Pancreas (tissue), 10 donors: ENCODE measurements at places on chromosomes 13 and 19.
A peak's percentile ranks its signal among the peaks of the same experiment; 100 is the strongest.

DNA sequence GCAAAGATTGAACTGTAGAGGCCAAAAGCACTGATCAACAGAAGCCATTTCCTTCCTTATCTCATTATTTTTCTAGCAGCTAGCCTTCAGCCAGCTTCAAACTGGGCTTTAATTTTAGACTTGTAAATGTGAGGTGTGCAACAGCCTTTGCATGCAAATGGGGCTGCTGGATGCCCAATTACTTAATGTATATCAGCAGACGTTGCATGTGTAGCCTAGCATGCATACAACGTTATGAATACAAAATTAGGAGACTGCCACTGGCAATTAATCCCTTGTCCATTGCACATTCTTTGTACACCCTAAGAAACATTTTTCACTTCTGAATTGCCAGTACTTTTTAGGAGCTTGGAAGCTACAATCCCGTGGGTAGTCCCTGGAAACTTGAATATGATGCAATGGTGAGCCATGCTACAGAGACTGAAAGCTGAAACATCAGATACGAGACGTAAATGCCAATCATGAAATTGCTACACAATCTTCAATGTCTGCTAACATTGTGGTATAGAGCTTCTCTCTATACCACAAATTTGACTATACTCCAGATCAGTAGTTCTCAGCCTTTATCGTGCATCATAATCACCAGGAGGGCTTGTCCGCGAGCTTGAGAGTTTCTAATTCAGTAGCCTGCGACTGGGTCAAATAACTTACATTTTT is 20.2 kb downstream of the EPSTI1 start:
- no peak for DNase-seq

DNA sequence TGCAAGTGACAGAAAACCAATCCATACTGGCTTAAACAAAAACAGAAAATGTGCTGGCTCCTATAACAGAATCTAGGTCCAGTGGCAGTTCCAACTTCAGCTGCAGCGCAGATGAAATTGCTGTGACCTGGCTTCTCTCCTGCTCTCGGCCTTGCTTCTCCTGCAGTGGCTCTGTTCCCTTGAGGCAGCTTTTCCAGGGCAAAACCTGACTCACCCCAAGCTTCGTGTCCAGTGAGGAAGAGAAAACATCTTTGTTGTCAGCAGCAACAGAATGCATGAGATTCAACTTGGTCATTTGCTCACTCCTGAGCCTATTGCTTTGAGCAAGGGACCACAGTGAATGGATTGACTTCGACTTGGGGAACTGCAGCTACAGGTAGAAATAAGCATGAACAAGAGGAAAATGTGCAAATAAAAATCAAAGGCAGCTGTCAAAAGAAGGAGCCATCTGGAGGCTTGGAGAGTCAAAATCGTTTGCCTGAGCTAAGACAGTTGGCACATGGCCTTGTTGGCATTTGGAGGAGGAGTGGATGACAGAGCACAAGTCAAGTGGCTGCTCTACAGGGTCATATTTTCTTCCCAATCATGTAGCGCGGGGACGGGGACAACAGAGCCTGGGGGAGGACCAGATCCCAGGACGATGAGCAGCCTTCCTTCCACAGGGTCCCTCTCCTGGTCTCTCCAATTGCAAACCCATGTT is 523.4 kb downstream of the FGF9 start:
- no peak for DNase-seq

GRCh38 chr13:96294930-96295881 is 205.3 kb downstream of the HS6ST3 start:
- no peak for DNase-seq

- no peak for DNase-seq
These were observed 66.8 kb downstream of the TBC1D4 start for GRCh38 chr13:75415171-75415570.

GRCh38 chr13:76836311-76836710 is 49.9 kb downstream of the KCTD12 start:
- no peak for DNase-seq

- no peak for DNase-seq
These were observed 25.5 kb upstream of the TSC22D1 start for GRCh38 chr13:44601586-44601985.

GRCh38 chr13:113493315-113493951 is 2.9 kb upstream of the DCUN1D2 start:
- no peak for DNase-seq

DNA sequence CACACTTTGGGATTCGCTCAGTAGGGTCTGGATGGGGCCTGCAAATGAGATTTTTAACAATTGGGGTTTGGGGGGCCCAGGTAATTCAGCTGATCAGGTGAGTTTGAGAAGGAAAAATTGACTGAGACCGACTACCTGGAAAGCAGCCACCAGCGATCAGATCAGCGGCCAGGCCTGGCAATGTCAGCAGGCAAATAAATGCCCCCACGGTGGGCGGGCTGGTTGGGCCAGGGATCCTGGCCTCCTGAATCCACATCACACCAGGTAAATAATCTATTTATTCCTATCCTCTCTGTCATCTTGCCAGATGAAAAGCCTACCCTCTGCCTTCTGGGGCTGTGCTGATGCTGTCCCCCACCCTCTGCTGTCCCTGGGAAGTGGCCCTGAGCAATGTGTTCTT is 9.4 kb downstream of the NAPA start:
- DNase-seq: no peak

GRCh38 chr13:21576426-21576825 is 27.5 kb downstream of the MICU2 start:
- no peak for DNase-seq

GRCh38 chr19:49133621-49134454 is 14.5 kb downstream of the PPFIA3 start:
- peak; percentile 58 for DNase-seq

DNA sequence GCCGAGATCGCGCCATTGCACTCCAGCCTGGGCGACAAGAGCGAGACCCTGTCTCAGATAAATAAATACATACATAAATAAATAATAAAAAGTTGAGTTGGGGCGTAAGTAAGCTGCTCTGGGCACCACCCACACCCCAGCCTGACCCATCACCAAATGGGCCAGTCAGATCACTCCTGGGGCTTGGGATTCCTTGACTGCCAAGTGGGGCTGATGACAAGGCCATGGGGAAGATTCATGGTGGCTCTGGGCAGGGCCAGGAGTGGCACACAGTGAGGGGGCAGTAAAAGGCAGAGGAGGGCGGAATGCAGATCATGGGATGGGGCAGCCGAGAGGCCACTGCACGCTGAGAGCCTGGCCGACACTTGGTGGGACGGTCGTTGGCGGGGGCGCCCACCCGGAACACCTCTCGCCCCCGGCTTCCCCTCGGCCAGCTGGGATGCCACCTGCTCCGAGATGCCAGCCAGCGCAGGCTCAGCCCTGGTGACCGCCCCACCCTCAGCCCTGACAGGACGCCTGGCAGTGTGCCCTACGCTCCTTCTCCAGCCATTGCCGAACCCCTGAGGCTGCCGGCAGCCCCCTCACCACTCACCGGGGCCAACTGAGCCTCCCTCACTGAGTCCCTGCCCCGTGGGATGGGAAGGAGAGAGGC is 10.9 kb downstream of the ZNF653 start:
- DNase-seq: no peak

GRCh38 chr19:38417544-38418506 is 8.2 kb downstream of the RASGRP4 start:
- DNase-seq: peak; percentile 55

- DNase-seq: no peak
These were observed 64.9 kb downstream of the TEX29 start for GRCh38 chr13:111385183-111385857.

- no peak for DNase-seq
These were observed 588.3 kb upstream of the SGCG start for GRCh38 chr13:22592515-22592914.

- no peak for DNase-seq
These were observed 10.6 kb downstream of the POU2F2 start for GRCh38 chr19:42121656-42122069.

- no peak for DNase-seq
These were observed 5.4 kb upstream of the LGALS13 start for GRCh38 chr19:39596911-39597310.

DNA sequence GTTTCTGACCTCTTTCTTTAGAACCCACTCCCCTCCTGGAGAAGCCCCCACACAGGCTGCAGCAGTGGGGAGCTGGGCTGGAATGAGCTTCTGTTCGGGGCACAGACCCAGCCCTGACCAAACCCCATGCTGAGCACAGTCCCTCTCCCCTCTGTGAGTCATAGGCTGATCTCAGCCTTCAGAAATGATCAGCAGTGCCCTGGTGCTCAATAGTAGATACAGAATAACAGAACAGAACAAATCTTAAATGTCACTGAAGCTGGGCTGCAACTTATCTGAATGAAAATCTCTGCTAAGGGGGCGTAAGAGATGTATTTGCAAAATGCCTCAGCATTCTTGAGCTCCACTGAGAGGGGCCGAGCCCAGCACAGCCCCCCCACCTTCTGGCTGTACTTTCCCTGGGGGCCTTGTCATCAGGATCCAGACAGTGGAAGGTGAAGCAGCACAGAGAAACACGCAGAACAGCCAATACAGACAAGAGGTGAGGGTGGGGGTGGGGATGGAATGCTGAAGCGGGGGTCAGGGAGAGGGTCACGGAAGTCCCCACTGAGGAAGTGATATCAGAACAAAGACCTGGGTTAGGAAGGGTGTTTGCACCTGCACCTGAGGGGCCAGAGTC is 9.9 kb downstream of the ZNF665 start:
- no peak for DNase-seq

DNA sequence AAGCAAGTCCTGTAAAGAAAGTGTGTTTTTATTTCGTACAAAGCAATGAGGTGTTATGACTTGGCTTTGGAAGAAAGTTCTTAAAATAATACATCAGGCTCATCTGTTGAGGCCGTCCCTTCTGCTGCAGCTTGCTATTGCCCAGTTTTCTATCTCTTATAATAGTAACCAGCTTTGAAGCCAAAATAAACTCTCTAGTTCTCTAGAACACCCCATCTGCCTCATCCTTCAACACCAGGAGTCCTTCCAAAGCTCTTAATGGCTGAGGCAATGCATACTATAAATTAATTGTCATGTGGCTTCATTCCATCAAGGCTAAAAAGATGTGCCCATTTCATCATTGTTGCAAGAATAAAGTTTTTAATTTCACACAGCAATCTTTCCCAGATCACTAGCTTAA is 49.4 kb upstream of the IPO5 start:
- DNase-seq: no peak

DNA sequence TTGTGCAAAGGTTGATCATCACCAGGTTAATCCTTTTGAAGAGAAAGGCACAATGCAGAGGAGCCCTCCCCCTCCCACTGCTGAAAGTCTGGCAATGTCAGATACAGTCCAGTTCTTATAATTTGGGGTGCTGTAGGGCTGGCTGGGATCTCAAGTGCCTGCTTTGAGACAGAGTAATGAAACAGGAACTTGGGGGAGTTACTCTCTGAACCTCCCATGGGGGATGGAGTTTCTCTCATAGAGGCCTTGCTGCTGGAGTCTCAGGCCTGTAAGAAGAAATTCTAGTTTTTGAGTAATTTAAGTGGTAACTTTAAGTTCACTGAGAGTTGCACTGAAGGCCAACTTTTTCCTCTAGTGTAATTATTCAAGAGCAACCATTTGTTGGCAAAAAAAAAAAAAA is 410.5 kb downstream of the KCNRG start:
- DNase-seq: no peak

GRCh38 chr13:59951011-59951410 is 212.7 kb downstream of the DIAPH3 start:
- DNase-seq: no peak

- no peak for DNase-seq
These were observed 11.7 kb upstream of the SPACA6 start for GRCh38 chr19:51681286-51681941.

GRCh38 chr19:33606556-33606955 is 15.2 kb upstream of the CHST8 start:
- DNase-seq: no peak

DNA sequence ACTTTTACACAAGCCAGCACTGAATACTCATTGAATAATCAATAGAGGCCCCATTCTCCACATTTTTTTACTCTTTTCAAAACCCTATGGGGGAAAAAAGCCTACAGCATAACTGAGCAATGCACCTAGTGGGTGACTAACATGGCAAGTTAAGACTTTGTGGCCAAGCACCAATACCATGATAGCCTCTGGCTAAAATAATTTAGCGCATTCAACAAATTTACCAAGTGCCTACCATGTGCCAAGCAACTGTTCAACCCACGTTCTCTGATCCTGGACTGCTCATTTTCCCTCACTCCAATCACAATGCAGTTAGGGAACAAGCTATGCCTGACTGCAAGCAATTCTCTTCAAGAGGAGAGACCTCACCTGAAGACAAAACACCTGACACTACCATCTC is 3.0 kb downstream of the ANKRD10 start:
- DNase-seq: no peak

GRCh38 chr13:30165796-30166195 is 141.6 kb downstream of the KATNAL1 start:
- no peak for DNase-seq

DNA sequence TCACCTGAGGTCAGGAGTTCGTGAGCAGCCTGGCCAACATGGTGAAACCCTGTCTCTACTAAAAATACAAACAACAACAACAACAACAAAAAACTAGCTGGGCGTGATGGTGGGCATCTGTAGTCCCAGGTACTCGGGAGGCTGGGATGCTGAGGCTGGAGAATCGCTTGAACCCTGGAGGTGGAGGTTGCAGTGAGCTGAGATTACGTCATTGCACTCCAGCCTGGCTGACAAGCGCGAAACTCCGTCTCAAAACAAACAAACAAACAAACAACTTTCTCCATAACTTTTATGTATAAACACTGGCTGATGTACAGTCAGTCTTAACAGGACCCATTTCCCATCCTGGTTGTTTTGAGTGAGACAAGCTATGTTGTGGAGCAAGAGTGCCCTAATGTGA is 5.8 kb upstream of the CYP4F8 start:
- no peak for DNase-seq

- no peak for DNase-seq
These were observed at the start of gene ACOD1 for GRCh38 chr13:76948149-76948548. Gene ACOD1 (plus strand): TSS chr13:76948511. CDS start chr13:76948559, 48 bp downstream.

DNA sequence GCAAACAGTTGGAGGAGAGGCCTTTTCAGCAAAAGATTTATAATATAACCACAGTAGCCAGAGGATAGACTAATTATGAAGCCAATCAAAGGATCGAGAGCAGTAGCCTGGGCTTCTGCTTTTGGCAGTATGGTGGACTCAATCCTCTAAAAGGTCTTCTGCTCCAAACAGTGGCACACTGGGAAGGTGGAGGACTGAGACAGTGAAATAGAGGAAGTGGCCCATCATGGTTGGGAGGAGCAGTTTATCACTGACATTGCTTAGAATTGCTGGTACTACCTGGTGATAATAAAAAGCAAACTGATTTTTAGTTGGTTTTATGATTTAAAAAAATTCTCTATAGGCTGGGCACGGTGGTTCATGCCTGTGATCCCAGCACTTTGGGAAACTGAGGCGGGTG is 20.9 kb upstream of the PLAUR start:
- DNase-seq: no peak

GRCh38 chr19:53552001-53552721 is 14.2 kb downstream of the ZNF331 start:
- DNase-seq: no peak
